ENCODE measurements at places on chromosomes 11 and 22.

DNA sequence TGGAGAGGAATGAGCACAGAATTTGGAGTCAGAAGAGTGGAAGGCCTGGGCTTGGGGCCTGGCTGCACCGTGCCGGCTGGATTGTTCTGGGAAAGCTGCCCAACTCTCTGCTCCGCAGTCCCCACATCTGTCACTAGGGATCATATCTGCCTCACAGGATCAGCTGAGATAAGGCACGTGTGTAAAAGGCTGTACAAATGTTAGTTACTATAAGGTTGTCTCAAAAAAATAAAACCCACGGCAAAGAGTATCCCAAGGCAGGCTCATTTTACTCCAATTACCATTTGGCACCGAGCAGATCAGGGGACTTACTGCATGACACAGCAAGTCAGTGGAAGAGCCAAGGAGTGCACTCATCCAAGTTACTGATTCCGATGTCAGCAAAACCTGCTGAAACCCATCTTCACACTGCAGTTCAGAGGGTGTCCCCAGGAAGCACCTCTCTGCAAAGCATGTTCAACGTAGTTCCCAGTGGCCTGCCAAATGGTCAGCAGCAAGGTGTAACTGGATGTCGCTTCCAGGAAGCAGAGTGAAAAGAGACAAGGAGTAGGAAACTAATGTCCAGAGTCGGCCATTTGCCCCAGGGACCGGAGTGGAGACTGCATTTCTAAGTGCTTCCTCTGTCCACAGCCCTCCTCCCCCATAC is 18.1 kb upstream of the MRTFA start:
- no peak for DNase-seq

DNA sequence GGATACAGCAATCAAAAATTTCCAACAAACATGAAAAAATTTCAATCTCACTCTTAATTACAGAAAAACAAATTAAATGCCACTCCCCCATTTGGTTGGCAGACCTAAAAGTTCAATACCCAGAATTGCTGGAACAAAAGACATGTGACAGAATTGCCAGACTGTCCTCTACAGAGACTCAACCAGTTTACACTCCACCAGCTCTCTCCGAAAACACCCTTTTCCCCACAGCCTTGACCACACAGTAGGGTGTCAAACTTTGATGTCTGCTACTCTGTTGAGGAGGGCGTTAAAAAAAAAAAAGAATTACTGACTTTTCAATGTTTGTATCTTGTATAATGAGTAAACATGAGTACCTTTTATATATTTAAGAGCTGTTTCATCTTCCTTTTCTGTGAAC is 44.7 kb upstream of the YPEL1 start:
- DNase-seq: no peak

DNA sequence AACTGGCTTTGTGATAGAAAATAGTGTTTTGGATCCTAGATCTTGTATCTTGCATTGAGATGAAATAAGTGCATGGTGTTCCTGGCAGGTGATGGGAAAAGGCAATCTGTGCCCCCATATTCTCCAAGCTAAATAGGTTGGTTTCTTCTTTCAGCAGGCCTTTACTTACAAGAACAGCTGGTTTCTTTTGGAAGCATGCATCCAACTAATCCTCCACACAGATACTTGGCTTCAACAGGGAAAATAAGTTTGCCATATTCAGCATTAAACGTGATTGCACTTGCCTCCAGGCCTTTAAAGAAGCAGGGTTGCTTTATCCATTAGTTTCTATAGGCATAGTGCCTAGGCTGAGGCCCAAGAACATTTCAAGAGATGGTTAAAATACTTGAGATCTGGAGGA is 59.9 kb downstream of the APIP start:
- no peak for DNase-seq

GRCh38 chr11:5618807-5619206 is 6.0 kb upstream of the TRIM34 start:
- no peak for DNase-seq

- no peak for DNase-seq
Observed at GRCh38 chr22:24128631-24129262, 52.5 kb upstream of the SUSD2 start.

DNA sequence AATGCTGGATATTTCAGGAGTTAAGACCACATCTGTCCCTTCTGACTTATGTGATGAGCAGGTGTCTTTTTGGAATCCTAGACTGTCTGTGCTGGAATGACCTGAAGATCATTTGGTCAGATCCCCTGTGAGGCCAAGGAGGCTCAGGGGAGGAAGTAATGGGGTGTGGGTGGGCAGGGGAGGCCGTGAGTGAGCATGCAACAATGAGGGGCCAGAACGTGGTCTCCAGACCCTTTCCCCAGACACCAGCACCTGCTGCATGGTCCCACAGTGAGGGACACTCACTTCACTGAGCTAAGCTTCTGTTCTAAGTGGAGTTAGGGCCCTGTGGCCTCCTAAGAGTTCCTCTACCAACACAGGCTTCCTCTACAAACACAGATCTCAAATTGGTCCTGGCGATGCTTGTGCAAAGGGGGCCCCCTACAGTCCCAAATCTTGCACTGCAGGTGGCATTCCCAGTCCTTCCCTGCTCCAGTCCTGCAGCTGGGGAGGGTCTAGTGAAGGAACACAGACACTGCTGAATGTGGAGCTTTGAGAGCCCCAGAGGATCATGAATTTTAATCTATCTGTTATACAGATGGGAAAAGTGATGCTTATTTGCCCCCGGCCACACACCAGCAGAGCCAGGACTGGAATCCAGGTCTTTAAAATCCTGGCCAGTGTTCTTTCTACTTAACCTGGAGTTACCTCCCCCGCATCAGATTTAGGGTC is 7.4 kb downstream of the USP2 start:
- peak; percentile 63 for DNase-seq

DNA sequence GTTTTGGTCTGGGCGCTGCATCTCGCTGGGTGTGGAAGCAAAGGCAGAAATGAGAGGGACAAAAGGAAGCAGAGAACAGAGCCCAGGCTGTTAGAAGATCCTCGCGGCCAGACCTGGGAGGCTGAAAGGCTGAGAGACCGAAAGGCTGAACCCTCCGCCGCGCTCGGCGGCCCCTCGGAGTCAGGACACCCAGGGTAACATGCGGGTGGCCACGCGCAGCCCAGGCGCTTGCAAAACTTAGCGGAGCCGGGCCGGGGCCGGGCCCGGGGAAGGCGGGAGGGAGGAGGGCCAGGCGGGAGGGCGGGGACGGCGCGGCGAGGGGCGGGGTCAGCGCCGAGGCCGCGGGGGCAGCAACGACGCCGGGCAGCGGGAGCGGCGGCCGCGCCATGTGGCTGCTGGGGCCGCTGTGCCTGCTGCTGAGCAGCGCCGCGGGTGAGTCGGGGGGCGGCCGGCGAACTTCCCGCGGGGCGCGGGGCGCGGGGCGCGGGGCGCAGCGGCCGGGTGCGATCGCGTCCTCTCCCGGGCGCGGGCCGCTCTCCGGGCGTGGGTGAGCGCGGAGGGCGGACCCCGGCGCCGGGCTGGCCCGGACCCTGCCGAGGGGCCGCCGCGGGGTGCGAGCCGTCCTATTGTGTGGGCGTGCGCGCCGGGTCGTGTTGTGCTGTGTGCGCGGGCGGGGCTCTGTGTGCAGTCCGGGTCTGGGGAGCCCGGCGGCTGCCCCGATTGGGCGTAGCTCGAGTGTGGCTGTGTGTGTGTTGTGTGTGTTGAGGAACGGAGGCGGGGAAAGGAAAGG is at the start of gene LDLRAD3:
Gene LDLRAD3, plus strand, starts transcription at position 350 of the 790 bp plus-strand sequence. Its CDS starts 37 bp downstream, at position 387.
- DNase-seq: peak; percentile 84

DNA sequence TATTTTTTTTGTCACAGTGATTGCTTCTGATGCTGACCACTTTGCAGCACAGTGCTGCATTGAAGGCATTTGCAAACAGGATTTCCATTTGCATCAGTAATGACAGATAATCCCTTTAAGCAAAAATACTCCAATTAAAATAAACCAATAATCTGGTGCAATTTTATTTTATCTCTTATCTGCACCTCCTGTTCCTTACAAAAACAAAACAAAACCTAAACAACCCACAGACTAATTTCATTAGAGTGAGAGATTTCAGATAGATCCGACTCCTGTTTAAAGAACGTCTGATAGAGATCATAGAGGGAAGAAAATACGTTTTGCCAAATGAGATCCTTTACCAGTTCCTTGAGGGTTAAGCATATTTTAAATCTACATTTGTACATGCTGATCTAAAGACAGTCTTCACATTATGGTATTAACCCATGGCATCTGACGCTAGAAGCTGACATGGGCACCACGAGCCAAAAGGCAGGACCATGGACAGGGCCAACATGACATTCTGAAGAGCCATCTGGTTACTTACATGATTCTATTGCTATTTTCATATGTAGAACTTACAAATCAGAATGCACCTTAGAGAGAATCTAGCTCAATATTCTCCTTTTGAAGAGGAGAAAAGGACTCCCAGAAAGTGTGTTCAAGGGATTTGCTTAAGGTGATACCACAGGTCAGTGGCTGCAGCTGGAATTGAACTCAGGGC is 286.2 kb upstream of the NARS2 start:
- DNase-seq: no peak

GRCh38 chr22:33302049-33302545 is 243.9 kb upstream of the SYN3 start:
- DNase-seq: peak; percentile 78

- no peak for DNase-seq
Observed at GRCh38 chr11:64036087-64037026, 626 bp downstream of the FLRT1 start.

GRCh38 chr22:32478994-32479393 is 4.4 kb downstream of the FBXO7 start:
- DNase-seq: no peak

DNA sequence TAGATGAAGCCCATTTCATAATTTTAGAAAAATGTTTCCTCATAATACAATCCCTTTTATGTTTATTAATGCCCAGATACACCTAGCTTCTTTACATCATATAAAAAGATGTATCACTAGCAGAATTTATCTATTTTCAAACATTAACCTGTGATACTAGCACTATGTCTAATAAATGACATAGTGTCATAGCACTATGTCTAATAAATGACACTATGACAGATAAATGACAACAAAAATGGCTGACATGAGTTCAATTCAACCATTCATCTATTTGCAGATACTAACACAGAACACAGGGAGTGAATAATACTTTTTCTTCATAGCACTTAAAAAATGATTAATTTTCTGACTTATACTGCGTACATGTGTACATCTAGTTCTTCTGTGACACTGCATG is 19.4 kb upstream of the KDM4E start:
- no peak for DNase-seq

DNA sequence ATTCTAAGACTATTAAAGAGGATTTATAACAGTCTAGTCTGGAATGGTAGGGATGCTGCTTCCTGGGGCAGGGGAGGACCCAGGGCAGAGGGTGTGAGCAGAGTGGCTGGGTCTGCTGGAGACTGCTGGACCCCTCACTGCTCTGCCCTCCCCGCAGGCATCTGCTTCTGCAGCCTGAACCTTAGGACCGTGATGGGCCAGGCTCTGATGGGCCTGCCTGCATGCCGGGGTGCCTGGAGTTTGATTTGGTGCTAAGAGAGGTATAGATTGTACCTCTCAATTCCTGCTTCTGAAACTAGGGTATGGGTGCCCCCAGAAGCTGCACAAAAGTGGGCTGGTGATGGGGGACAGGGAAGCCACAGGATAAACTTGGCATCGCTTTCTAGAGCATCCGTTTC is 54.9 kb downstream of the CD82 start:
- no peak for DNase-seq

- DNase-seq: no peak
Observed at GRCh38 chr22:27748751-27749191, 52.8 kb downstream of the MN1 start.

Measured in GM10248 (cell line).